ENCODE measurements at places on chromosomes 1 and 21.

- no peak for DNase-seq
Observed at GRCh38 chr1:88662723-88663122, 21.4 kb upstream of the PKN2 start.

DNA sequence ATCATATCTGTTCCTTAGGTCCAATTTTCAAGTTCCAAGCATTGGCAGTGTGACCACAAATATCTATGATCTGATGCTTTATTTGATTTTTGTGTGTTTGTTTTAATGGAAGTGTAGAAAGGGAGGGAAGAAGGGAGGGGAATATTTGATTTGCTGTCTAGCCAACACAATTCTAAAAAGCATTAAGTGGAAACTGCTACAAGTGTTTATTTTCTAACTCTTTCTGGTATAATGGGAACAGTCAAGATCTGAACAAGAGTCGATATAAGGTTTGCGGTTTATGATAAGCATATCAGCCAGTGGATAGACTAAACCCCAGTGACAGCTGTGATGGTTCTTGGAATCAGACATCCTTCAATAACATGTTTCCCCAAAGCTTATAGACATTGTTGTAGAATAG is 267.8 kb upstream of the SNX7 start:
- no peak for DNase-seq

GRCh38 chr1:109504974-109505373 is 4.6 kb downstream of the AMIGO1 start:
- DNase-seq = no peak

GRCh38 chr1:65691972-65692371 is 100.7 kb upstream of the PDE4B start:
- no peak for DNase-seq

GRCh38 chr1:62841587-62842169 is 57.7 kb downstream of the ATG4C start:
- no peak for DNase-seq

DNA sequence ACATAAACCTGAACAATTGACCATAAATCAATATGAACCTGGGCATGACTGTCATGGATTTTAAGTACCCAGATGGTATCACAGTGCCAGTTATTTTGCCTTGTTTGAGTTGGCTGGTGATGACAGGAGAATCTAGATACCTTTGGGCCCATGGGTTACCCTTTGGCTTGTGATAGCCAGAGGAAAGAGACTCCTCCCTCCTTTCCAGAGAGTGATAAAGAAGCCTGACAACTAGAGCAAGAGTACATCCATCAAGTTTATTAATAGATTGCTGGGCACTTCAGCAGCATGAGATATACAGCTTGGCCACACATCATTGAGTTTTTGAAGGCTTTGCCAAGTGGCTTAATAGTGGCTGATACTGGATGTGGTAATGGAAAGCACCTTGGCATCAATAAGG is 6.6 kb upstream of the FMO3 start:
- DNase-seq = no peak
